HFF-Myc (cell line): ENCODE measurements at places on chromosomes 3 and 15.

- no peak for DNase-seq
Measured at GRCh38 chr3:89740881-89741177, 633.4 kb downstream of the EPHA3 start.

- DNase-seq = peak; percentile 7
Measured at GRCh38 chr3:21750831-21751391, at the start of gene ZNF385D. Gene ZNF385D (minus strand): TSS chr3:21751210. CDS start chr3:21750916, 294 bp downstream.

- no peak for DNase-seq
Measured at GRCh38 chr15:64699751-64700388, 75.5 kb downstream of the RBPMS2 start.

DNA sequence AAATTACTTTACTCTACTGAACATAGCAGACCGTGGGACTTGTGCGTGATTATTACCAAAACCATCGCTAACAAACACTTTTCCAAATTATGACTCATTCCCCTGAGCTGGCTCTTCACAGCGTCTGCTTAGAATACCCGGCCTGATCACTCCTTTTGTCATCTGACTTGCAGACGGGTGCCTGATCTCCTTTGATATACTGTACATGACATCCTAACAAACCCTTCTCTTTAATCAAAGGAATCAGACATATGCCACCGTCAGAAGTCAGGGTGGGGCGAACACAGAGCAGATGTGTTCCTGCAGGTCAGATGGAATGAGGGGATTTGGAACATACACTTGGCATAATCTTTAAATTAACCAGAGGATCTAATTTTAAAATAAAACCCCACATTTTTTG lies 48.5 kb upstream of the SH3GL3 start:
- peak; percentile 44 for DNase-seq

GRCh38 chr3:19348941-19349564 lies 200.7 kb downstream of the KCNH8 start:
- DNase-seq = no peak

DNA sequence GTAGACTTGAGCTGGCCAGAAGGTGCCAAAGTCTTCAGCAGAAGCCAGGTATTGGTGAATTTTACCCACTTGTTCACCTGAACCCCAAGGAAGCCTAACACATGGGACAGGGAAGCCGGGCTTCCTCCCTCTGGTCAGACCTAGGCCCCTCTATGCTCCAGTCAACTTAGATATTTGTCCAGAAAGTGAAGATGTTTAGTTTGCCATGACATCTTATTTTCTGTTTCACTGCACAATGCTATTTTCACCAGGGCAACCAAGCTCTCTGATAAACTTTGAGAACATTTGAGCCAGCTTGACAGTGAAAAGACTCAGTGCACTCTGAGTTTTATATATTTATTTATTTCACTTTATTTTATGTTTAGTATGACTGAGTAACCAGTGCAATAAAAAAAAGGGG lies 71.0 kb downstream of the SOX14 start:
- no peak for DNase-seq

DNA sequence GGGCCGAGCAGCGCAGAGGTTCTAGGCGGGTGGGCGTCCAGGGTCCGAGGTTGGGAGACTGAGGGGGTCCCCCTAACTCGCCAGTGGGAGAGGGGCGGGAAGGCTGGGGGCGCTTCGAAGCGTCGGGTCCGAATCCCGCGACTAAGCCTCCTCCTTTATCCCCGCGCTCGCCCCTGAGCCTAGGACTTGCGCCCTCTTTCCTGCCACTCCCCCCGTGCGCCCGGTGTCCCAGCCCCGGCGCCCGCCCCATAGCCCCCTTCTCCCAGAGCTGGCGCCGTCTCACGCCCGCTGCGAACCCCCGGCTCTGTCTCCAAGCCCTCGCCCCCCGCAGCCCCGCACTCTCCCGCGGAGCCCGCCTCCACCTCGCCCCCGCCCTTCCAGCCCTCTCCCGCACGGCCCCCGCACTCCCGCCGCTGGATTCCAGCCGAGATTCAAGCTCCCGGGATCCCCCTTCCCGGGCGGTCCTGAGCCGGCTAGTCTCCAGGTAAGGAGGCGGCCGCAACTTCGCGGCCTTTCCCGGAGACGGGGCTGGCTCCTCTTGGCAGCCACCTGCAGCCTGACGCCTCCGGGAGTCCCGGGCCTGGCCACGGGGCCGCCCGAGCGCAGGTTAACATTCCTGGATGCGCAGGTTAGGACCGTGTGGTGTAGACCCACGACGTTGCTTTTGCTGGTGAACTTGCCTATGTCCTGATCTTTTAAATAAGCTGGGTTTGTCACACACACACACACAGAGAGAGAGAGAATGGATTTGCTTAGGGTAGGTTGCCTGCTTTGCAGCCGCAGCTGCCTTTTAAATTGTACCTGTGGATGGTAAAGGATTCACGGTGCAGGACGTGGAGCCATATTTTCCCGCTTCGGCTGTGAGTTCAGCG lies 563 bp downstream of the PXYLP1 start:
- no peak for DNase-seq

DNA sequence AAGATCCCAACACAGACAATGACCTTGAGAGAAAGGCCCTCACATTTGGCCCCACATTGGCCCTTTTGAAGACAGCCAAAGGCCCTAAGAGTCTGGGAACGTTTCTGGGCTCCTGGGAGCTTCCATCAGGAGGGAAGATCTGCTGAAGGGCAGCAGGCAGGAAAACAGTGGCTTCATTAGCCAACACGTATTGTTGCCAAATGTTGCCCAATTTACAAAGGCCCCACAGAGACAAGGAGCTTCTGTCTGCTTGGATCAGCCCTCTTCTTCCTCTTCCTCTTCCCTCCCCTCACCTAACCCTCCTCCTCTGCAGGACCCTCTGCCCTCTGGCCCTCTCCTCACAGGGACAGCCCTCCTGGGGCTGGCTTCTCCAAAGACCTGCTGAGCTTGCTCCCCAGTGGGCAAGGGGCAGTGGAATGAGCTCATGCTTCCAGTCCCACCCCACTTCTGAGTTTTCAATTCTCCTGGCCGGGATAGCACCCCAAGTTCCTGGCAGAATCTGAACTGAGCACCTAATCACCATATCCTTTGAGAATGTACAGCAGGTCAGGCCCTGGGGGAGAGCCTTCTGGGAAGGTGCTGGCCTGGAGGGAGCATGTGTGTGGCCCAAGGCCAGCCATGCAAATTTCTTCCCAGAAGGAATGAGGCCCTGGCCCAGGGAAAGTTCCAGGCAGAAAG lies 5.1 kb upstream of the LTF start:
- DNase-seq = no peak

DNA sequence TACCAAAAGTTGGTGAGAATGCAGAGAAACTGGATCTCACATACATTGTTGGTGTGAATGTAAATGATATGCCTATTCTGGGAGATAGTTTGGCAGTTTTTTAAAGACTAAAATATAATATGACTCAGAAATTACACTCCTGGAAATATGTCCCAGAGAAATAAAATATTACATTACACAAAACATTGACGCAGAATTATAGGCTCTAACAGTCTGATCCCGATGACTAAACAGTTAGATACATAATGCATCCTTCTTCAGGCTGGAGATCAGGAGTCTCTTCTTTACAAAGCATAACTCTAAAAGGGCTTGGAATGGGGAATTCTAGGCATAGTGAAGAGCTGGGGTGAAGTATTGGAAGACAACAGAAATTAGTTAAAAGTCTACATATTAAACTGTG lies 586.2 kb upstream of the NECTIN3 start:
- no peak for DNase-seq

DNA sequence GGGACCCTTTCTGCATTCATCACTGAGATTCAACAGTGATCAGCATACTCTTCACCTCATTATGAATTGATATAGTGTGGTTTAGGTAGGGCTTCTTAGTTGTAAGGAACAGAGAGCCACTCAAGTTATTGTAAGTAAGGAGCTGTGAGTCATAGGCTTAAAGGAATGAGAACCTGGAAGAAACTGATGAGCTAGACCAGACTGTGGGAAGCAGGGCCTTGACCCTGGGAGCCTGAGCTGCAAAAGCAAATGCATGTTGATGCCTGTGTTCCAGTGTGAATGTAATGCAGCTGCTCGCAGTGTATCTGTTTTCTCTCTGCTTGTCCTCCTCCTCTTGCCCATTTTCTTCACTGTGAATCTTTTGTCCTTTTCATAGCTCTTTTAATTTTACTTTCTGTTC lies 13.6 kb downstream of the ZKSCAN7 start:
- no peak for DNase-seq

- no peak for DNase-seq
Measured at GRCh38 chr15:22823495-22824128, 14.9 kb upstream of the NIPA2 start.

DNA sequence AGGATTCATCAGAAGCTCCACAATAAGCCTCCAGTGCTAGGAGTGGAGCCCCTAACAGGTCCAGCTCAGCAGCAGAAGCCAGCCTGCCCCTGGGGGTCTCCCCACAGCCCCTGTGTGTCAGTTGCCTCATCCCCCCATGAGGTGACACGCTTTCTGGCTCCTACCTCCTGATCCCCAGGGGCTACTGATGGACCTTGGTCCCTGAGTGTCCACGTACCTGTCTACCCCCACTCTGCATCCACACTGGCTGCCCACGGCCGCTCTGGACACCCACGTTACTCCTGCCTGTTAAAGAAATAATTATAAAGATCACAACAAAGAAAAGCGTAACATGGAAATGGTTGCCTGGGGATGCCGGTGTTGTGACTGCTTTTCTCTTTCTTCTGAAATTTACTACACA lies 143.1 kb downstream of the CHSY1 start:
- DNase-seq = no peak

DNA sequence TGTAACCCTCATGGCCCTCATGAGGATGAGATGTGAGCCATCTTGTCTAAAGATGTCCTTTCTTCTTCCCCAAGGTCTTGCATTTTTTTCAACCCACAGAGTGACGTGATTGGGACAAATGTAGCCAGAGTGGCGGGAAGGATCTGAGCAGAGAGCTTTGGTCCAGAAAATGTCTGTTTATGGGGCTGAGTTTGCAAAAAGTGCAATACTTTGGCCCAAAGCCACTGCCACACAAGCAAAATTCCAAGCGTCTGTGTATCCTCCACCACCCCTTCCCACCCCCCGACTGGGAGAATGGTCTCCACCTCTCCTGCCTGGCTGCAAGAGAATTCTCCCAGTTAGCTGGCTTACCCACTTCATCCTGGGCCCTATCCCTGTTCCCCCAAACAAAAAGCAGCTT lies 246.9 kb upstream of the LRIG1 start:
- peak; percentile 53 for DNase-seq

DNA sequence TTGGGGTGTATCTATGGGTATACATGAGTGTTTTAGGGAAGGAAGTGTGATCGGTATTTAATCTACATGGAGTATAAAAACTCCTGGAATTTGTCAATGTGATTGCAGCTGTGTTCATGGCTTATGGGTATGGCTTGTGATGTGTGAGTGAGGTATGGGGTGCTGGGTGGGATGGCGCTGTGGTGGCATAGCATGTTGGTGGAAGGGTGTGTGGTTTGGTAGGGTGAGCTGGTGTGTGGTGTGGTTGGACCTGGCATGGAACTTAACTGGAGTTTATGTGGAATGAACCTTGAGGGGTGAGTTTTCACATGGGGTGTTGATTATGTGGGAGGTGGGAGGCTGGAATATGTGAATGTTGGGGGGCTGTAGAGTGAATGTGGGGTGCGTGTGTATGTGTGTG lies 492 bp upstream of the MOBP start:
- DNase-seq = no peak

DNA sequence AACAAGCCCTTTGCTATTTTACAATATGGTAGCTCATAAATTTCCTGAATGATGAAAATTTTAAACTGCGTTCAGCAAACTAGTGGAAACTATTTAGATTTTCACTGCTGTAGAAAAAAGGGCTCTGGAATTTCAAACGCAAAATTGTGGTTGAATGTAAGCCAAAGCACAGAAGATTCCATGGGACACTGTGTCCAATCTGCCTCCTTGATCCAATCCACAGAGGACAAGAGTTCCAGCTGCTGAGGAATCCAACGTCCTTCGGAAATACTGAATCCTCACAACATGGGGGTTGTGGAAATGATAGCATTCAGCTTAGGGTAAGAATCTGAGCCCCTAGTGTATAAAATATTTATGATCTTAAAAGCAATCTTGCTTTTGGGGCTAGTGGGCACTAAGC lies 161.0 kb downstream of the PLD1 start:
- DNase-seq = no peak

GRCh38 chr3:38579551-38580449 lies 69.7 kb downstream of the SCN5A start:
- peak; percentile 76 for DNase-seq

DNA sequence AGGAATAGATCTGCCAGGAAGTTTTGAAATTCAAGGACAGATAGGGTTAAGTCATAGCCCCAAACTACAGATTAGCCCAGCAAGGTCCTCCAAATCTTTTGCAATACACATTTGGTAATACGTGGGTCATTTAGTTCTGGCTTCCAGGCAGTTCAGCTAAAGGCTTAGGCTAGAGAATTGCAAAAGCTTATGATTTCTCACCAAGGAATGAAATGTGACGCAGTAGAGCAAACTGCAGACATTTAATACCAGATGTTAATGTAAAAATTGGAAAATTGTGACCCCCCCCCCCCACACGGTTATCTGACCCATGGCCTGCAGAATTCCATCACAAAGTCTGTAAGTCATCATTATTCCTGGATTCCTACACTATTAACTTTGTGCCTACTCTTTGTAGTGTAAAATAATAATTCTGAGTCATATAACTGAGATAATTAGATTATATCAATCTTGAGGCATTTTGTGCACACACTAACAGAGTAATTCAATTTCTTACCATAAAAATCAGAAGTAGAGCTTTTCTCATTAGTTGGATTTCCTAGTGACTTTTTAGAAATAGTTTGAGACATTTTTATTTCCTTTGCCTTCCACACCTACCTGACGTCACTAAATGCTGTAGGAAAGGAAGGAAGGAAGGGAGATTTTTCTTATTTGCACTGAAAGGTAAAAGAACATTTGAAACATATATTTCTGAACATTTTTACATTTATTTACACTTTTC lies 235.2 kb downstream of the DTWD1 start:
- peak; percentile 82 for DNase-seq

DNA sequence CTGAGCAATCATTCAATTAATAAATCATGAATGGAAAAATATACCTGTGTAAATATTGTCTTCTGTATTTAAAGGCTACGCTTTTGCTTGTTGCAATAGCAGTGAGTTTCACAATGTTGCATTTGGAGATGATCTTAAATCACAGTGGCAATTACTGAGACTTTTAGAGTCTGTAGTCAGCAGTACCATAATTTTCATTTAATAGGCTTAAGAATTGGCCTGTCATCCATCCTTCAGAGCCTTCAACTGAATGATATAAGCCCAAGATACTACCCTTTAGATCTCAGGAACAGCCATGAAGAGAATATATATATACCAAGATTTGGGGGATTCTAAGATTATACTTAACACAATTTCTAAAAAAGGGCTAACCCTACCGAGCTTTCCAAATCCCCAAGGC lies 458.1 kb downstream of the GBE1 start:
- no peak for DNase-seq

DNA sequence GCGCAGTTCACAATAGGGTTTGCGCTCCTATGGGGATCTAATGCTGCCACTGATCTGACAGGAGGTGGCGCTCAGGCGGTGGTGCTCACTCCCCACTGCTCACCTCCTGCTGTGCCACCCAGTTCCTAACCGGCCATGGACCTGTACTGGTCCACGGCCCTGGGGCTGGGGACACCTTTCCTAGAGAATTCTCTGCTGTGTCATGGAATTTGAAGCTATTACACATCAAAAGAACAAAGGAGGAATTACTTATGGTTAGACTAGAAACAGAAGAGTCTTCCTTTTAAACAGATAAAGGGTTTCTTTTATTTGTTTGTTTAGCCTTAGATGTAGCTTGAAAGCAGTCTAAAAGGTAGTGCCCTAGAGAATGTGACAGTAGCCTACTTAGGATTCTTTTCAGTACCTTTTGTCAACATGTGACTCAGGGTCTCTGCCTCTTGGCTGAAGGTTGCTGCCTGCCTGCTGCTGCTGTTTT lies 50.3 kb downstream of the PAK2 start:
- DNase-seq = no peak

- no peak for DNase-seq
Measured at GRCh38 chr3:61460636-61461035, 100.7 kb upstream of the PTPRG start.
